ENCODE measurements at places on chromosomes 11 and 22.

- peak; percentile 93 for DNase-seq
Measured at GRCh38 chr22:50620593-50621355, 7.2 kb downstream of the ARSA start.

GRCh38 chr11:78228467-78228866 lies 39.7 kb downstream of the USP35 start:
- DNase-seq, result no peak

DNA sequence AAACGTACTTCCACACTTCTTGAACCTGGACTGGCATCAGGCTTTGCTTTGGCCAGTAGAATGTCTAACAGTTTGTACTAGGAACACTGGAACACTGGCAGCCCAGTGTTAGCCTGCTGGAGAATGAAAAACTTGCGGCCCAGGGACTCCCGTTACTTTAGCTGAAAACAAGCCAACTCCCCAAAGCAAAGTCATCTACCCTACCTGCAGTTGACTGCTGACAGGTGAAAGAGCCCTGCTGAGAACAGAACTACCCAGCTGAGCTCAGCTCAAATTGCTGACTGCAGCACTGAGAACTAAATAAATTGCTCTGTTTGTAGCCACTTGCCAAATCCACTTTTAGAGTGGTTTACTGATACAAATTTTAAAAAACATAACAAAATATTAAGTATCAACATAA lies 342.5 kb downstream of the LRRC4C start:
- DNase-seq, result no peak

DNA sequence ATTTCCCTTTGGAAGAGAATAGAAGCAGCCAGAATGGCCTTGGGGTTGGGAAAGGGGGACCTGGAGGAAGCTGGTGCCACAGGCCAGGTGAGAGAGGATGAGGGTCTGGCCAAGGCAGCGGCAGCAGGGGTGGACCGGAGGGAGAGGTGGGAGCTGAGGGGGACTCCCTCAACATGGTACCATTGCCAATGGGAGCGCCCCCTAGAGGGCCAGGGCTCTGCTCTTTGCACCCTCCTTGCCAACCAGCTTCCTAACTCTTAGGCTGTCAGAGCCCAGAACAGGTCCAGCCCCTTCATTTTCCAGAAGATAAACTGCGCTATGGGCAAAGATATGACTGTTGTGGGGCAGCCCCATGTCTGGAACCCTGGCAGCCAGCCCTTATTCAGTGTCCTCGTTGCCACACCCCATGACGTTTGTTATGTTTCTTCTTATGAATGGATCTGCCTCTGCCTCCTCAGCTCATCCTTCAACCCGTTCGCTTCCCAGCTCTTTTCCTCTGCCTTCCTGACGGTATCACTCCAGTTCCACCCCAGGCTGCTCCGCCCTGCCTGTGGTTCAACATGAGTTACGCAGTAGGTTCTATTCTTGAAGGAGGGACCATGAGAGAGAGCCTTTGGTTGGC lies 185.2 kb downstream of the GRIK4 start:
- DNase-seq, result no peak

DNA sequence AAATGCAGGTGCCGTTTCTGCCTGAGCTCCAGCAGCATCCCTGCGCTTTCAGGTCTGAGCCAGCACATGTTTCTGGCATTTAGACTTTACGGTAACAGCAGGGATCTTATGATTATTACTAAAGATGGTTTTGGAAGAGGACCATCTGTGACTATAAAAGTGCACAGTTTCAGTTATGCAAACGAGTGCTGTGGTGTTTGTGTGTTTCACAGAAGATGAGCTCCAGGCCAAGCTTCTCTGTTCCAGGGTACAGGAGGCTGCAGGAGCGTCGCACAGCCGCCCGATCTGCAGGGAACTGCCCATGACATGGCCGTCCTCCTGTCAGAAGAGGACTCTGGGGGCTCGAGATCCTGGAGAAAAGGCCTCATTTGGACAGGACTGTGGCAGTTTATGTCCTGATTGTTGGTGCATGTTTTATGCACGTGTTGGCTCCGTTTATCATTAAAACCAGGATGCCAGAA lies 297.3 kb downstream of the TBC1D22A start:
- peak; percentile 25 for DNase-seq

DNA sequence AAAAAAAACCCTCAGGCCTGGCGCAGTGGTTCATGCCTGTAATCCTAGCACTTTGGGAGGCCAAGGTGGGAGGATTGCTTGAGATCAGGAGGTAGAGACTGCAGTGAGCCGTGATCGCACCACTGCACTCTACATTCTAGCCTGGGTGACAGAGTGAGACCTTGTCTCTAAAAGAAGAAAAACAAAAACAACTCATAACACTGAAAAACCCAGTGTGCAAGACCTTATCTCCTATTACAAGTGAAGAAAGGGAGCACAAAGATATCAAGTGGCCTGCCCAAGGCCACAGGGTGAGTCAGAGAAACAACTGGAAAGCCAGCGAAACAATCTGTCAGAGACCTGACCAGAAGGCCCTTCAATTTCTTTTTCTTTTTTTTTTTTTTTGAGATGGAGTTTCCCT lies 2.5 kb downstream of the TXN2 start:
- no peak for DNase-seq

- no peak for DNase-seq
Measured at GRCh38 chr11:13663631-13664071, 4.8 kb upstream of the FAR1 start.

DNA sequence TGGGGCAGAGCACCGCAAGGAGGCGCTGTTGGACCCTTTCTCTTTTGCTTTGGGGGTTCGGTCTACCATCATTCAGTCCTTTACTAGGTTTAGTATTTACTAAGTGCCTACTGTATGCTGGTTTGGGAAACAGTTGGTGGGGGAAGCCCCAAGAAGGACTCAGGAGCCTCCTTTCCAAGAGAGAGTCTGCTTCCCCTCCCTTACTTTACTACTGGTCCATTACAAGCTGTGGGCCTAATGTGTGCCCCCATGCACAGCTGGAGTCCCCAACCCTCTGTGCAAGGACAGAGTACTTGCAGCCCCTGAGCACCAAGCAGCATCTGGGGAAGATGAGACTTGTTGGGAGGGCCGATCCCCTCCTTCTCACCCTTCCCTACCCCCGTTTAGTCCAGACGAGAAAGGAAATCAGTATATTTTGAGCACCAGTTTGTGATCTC lies 876 bp upstream of the UBE2L6 start:
- no peak for DNase-seq

- DNase-seq, result peak; percentile 68
Measured at GRCh38 chr22:46537225-46537945, at the start of gene CELSR1. TSS of gene CELSR1 (minus strand) at chr22:46537620. CDS start at chr22:46537170, 450 bp downstream.

DNA sequence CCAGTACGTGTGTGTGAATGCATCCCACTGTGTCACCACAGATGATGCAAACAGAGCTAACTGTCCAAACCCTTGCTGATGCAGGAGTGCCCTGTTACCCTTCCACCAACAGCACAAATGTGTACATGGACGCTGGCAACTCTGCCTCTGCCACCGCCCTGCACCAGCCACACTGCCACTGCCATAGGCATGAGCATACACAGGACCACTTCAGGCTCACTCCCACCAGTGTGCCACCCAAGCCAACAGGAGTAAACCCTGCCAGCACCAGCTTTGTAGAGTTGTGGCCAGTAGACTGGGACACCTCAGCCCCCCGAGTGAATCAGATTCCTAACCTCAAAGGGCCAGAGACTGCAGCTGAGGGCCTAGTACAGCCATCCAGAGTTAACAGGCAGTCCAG lies 34.0 kb downstream of the NOX4 start:
- DNase-seq, result no peak

DNA sequence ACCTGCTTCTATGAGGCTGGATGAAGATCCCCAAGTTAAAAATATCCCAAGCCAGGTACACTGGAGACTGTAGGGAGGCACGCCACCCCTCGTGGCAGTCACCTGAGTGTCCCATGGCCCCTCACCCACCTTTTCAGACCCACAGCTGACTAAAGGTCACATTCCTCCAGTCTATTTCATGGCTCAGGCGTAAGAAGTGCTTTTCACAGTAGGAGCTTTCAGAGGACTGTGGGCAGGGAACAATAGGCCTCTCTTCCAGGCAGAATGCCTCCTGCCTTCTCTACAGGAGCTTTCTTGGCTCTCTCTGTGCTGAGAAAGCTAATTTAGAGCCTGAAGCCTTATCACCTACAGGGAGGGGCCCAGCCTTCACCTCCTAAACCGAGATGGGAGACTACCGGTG lies 73.8 kb downstream of the C11orf58 start:
- no peak for DNase-seq

DNA sequence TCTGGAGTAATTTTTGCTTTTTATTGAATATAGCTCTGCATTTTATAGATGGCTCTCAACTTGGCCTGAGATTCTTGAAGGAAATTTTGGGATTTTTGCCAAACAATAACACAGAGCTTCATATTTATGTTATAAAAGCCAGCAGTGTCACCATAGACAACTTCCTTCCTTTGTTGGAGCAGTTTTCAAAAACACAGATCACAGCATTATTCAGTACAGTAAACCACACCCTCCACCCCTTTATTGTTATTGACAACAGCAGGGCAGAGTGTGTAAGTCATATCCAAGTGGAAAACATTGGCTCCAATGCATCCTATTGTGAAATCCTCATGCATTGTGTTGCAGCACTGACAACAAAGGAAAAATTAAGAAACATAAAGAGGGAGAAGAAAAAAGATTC lies 62.6 kb upstream of the PRSS23 start:
- DNase-seq, result no peak

DNA sequence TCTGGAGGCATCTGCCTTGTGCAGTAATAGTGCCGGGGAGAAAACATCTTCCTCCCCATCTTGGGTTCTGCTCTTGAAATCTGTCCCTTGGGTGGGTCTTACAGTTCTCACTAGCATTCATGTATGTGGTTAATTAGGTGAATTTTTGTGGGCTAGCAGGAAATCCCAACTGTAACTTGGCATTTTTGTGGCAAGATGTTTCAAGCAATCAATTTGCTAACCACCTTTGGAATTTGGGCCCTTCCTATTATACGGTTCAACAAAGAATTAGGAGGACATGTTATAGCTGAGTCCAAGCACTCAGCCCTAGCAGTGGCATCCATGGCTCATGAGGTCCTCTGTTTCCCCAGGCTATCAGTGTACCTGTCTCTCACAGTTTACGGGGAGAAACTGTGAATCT lies 89.1 kb upstream of the MTNR1B start:
- no peak for DNase-seq

GRCh38 chr22:25057013-25057881 lies 104.7 kb downstream of the KIAA1671 start:
- peak; percentile 90 for DNase-seq

DNA sequence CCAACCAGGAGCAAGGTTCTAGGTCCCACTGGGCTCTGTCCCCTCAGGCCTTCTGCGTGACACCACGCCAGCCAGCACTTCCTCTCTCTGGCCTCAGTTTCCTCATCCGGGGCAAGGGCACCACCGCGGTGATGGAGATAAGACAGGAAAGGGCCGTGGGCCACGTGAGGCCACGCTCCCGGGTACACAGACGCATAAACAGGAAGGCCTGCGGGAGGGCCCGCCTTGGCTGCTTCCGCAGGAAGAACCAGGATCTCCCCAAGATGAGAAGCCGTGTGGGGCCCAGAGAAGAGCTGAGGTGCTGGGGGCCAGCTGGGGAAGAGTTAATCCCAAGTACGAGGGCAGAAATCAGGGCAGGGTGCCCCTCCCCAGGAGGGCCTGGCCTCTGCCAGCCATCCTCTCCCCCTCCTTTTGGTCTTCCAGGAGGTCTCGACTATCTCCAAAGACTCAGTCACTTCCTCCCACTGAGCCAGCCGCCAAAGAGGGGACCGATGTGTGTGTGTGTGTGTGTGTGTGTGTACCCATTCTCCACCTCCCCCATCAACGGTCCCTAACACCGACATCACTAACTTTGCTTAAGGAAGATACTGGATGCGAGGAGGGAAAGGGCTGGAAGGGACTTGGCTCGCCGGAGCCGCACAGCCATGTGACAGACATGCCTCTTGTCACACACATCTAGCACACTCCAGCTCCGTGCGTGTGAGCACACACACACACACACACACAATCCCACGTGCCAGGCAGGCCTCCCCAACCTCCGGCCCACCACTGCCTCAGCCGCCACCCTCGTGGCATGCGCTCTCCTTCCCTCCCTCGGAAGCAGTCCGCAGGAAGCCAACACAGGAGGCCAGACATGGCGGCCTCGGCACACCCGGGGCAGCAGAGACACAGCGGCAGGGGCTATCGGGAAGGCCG lies 1.4 kb downstream of the MFNG start:
- peak; percentile 92 for DNase-seq

DNA sequence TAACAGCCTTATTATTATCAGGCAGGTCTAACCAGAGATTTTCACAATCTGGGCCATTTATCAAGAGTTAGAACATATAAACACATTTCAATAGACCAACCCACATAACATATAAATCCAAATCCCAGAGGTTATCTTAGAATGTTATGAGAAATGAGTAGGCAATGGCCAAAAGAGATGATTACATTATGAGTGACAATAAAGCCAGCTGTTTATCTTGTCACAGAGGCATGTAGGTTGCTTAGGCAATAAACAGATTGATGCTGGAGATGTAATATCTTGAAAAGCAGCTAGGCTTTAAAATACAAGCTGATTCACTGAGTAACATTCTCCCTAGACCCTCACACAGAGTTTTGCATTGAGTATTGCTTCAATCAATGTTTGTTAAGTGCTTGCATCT lies 148.5 kb upstream of the SESN3 start:
- DNase-seq, result no peak

DNA sequence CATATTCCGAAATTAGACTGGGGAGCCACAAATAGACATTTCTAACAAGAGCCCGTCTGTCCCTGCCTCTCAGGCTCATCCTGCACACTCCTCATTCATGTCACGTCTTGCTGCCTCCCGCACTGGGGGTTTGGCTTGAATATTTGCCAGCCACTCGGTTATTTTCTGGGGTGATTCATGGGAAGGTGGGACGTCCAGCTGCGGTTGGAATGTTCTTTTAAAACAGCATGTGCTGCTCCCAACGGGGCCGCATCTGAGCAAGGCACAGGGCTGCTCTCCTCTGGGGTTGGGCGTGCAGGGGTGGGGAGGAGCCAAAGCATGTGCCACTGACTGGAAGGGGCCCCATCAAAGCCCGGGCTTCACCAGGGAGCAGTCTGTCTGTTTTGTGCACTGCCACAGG lies 25.9 kb upstream of the SLC5A4 start:
- no peak for DNase-seq

DNA sequence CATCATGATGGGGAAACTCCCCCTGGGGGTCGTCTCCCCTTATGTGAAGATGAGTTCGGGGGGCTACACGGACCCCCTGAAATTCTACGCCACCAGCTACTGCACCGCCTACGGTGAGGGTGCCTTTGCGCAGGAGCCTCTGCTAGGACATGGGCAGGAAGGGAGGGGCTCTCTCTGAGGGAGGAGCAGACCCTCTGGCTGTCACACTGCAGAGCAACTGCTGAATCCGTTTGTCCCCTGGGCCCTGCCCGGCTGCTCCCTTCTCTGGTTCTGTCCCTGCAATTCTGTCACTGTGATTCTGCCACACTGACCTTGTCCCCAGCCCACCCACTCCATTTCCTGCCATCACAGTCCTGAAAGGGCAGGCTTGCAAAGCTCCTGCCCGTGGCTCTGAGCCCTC lies 26.7 kb upstream of the LRRC10B start:
- DNase-seq, result no peak

- DNase-seq, result peak; percentile 81
Measured at GRCh38 chr11:68040101-68040956, 1.5 kb downstream of the TCIRG1 start.

- no peak for DNase-seq
Measured at GRCh38 chr11:97607291-97608000, 1217.6 kb downstream of the JRKL start.
